ENCODE measurements at places on chromosomes 1 and 21.

DNA sequence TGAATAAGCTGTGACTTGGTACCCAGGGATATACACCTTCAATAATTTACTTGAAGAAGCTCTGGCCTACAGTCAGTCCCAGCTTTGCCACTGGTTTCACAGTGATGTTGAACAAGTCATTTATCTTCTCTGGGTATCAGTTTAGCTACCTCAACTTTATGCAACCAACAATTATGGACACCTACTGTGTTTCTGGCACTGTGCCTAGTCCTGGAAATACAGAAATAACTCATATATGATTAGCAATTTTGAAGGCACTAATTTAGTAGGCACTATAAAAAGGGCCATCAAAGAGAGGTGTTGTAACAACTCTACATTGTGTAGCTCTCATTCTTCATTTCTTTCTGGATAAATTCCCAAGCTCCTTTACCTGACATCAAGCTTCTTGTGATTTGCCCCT lies 88.6 kb upstream of the SPATA6 start:
- no peak for DNase-seq

DNA sequence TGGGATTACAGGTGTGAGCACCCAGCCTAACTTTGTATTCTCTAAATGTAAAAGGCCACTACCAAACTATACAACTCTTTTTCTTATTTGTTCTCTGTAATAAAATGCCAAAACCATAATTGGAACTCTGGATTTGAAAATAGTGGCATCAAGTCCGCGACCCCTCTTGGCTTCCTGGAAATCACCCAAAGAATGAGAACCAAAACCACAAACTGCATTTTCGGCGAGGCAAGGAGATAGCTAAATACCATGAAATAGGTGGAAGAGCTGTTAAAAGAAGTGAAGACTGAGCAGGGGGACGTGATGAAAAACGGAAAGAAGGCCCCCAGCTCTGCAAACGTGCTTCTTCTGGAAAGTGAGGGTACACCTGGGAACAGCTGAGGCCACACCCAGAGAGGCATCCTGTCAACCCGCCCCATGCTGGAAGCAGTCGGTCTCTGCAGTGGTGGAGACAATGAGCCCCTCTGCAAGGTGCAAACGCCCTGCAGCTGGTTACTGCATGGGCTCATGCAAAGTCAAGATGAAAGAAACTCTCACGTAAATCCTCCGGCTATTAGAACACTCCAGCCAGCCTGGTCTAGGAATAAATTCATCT lies 22.5 kb downstream of the VPS26C start:
- DNase-seq, result no peak

GRCh38 chr1:41450747-41451285 lies 33.7 kb downstream of the EDN2 start:
- no peak for DNase-seq

DNA sequence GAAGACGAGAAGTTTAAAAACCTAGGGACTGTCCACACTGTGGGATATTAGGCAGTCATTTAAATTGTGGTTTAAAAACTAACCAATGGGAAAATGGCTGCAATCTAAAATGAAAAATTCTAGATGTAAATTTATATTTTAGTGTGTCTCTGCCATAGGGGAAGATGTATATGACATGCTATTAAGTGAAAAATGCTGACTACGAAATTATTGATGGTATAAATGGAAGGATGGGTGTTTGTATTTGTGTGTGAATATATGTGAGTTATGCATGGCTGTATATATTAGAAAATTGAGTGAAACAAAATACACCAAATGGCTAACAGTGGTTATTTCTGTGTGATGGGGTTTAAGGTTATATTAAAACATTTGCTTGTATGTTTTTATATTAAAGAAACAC lies 260.7 kb downstream of the AJAP1 start:
- DNase-seq, result no peak

DNA sequence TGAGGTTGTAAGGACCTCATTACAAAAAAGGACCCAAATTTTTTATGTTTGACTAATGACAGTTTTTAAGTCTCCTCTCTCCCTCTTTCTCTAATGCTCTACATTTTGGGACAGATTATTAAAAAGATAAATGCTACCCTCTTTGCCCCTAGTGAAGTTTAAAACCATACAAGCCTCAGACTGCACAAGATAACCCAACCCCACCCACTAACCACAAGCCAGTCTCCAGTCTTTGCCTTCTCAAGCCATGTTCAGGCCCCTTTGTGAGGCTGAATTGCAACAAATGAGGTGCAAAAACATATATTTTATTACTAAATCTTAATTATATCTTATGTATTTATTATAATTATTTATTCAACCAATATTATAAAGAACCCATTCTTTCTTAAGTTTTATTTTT lies 597.2 kb upstream of the BRINP3 start:
- DNase-seq, result no peak

- no peak for DNase-seq
Observed at GRCh38 chr1:235160383-235160956, 580 bp downstream of the RBM34 start.

- DNase-seq, result peak; percentile 63
Observed at GRCh38 chr1:37556712-37557196, at the start of gene DNALI1. DNALI1 (plus strand) TSS chr1:37556940; CDS start chr1:37556995, 55 bp downstream.

DNA sequence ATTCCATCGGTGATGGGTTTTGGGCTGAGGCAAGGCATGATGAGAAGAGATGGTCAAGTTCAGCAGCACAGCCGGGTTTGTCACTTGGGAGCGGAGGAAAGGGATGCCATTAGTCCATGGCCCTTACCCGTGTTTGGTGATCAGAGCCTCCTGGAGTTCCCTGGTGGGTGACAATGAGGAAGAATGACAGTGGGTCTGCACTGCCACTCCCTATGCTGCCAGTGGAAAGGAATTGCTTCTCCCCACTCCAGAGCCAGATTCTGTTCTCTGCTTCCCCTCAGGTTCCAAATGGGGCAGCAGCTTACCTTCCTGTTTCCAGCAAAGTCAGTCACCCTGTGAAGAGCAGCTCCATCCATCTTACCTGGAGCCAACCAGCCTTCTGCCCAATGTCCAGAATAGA lies 393.1 kb downstream of the PTPRU start:
- DNase-seq, result no peak

GRCh38 chr1:221470000-221470698 lies 271.7 kb downstream of the DUSP10 start:
- DNase-seq, result no peak

GRCh38 chr1:159798893-159799292 lies 3.3 kb upstream of the FCRL6 start:
- peak; percentile 81 for DNase-seq

GRCh38 chr1:162578071-162578700 lies 16.7 kb downstream of the UAP1 start:
- no peak for DNase-seq

DNA sequence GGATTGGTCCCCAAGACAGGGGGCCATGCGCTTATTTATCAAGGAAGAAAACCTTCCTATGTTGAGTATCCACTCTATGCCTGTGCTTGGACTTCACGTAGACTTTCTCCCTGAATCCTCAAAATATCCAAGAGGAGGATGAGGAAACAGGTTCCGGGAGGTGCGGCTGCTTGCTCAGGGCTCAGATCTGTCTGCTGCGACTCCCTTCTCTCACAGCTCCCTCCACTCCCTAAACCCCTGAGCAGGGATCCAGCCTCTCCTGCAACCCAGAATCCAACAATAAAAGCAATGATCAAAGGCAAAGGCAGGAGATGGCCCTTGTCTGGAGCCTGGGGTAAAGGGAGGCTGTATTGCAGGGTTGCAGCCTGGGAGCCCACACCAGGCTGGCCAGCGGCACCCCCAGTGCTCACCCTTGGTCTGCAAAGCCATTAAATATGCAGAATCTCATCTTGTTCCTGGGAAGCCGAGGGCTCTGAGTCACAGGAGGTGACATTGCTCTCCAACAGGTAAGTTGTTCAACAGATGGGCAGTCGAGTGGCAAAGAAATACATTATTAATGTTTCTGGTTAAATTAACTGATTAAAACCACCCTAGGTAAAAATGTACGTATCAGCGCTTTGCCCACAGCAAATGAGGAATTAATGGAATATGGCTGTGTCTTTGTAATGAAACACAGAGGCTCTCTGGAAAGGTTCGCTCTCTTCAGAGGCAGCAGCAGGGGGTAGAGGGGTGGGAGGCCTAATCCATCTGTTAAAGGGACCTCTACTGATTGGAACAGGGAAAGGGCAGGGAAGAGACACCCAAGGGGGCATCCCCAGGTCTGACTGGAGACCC lies 111.5 kb downstream of the GRIK3 start:
- no peak for DNase-seq

GRCh38 chr1:243756529-243756928 lies 93.5 kb downstream of the AKT3 start:
- no peak for DNase-seq

DNA sequence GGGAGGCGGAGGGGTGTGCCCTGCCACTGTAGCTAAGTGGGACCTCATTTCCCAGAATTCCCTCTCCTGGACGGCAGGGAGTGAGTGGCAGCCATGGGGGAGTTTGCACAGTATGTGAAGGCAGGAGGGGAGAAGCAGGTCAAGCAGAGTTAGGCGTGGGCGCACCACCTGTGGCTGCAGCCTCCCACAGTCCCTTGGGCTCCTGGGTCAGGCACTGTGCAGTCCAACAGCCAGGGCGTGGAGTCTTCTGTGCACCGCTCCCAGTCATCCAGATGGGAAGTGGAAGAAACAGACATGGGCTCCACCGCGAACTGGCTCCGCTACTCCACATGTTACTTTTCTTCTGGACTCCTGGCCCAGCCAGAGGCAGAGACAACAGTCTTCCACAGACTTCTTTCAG lies 85.4 kb upstream of the TIAM1 start:
- no peak for DNase-seq

- no peak for DNase-seq
Observed at GRCh38 chr1:236351875-236352573, 42.1 kb upstream of the EDARADD start.

- no peak for DNase-seq
Observed at GRCh38 chr1:175865041-175865766, 121.8 kb upstream of the TNR start.

- no peak for DNase-seq
Observed at GRCh38 chr1:204232526-204232925, 18.7 kb upstream of the GOLT1A start.

DNA sequence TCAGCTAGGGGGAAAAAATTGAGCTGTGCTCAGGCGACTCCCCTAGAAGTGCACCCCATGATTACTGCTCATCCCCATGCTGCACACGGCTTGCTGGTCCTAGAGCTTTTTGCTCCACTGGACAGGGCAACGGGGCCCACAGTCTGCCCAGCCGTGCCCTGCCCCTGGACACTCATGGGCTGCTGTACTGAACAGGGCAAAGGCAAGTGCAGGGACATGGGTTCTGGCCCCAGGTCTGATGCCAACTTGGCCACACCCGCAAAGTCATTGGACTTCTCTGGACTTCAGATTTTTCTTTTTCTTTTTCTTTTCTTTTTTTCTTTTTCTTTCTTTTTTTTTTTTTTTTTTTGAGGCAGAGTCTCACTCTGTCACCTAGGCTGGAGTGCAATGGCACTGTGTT lies 42.9 kb upstream of the TARBP1 start:
- DNase-seq, result no peak

DNA sequence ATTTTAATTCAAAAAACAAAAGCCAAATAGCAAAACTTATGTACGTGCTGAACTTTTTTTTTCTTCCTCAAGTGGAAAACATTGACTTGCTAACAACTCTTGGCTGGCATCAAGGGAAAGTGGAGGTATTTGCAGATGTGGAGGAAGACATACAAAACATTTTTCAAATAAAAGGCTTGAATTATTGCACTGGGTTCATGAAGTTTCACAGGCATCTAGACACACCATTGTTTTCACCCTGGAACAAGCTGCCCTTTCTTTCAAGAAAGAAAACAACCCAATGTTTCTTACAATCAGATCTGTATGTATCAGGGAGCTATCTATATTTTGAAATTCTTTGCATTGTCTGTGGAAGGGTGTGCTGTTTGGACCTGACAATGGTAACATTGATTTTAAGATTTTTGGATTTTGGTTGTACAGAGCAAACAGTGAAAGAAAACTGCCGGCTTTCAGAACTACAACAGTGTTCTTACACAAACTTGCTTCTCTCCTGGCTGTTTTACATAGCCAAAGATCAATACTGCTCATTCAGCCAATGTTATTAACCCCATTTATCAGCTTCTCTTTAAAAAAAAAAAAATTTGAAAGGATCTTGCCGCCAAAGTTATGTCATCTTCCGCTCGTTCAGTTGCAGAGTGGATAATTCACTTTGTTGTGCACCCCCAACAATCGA lies 187.7 kb upstream of the FOXD3 start:
- DNase-seq, result no peak

DNA sequence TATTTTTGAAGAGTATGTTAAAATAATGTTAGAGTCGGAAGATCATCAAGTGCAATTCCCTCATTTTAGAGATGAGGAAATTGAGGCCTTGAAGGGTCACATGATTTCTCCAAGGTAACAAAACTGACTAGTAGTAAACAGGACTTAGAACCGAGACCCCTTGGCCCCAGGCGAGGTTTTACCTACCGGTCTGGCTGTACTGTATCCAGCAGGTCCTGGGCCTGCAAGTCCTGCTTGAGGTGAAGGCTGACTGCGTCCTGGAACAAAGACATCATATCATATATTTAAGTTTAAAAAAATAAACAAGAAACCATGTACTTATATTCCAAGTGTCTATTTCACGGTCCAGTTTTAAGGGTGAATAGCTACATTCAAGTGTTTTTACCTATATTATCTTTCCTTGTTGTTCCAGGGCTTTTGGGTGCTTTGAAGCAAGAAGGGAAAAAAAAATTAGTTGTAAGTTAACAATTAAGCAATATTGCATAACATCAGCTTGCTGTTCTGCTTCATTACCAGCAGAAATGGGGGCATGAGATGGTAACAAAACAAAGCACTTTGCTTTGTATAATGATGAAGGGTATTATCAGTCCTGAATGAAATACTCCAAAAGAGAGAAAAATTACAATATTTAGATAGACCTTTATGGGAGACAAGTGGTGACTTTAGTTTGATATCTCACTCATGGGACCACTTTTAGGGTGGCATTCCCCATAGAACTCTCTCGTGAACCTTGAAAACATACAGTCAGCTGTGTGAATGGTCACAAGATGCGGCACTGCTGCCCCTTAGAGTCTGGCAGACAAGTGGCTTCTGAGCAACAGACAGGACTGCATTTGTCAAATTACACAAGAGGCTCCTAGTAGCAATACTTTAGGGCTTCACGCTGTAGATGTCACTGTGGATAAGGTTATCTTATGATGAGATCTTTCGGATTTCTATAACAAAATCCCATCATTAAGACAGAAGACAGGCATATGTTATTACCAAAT lies 29.8 kb upstream of the CFAP298 start:
- DNase-seq, result no peak

DNA sequence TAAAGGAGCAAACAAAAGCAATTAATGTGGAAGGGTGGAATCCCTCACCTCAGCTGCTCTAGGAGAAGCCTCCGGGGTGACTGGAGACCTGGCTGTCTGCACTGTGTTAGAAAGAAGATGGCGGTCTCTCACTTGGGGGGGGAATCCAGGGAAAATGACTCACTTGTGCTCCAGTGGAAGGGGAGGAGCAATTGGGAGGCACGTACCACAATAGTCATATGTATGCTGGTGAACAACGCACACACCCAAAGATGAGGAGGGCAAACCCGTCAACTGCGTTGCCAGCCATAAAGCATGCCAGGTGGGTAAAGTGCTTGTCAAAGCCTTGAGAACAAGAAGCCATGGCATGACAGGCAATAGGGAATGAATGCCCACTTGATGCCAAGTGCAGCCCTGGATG lies 22.1 kb downstream of the PLEKHA6 start:
- no peak for DNase-seq
